ENCODE measurements at places on chromosomes 1 and 21.

DNA sequence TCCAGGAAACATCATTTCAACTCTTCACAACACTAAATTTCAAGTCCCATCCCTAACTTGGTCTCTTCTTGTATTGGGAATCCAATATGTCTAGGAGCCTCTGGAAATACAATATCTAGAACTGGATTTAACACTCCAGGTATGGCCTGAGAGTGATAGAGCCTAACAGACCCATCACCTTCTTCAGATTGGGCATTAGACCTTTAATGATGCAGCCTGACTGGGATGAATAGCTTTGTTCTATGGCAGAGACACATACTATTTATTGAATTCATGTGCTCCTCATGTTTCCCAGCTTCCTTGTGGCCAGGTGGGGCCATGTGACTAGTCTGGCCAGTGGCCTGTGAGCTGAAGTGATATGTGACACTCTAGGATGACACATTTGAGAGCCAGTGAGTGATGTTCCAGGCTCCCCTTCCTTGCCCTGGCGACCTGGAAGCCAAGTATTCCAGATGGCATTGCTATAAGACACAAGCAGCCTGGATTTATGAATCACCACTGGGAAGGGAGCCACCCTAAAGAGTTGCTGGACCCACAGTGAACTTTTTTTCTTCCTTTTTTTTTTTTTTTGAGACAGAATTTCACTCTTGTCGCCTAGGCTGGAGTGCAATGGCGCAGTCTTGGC lies 31.0 kb upstream of the POU3F1 start:
- peak; percentile 15 for DNase-seq

GRCh38 chr1:196401452-196401833 lies 206.8 kb downstream of the KCNT2 start:
- no peak for DNase-seq

GRCh38 chr1:111204983-111205713 lies 4.7 kb upstream of the DENND2D start:
- DNase-seq = no peak

GRCh38 chr1:199698222-199698621 lies 329.3 kb upstream of the NR5A2 start:
- DNase-seq = no peak

DNA sequence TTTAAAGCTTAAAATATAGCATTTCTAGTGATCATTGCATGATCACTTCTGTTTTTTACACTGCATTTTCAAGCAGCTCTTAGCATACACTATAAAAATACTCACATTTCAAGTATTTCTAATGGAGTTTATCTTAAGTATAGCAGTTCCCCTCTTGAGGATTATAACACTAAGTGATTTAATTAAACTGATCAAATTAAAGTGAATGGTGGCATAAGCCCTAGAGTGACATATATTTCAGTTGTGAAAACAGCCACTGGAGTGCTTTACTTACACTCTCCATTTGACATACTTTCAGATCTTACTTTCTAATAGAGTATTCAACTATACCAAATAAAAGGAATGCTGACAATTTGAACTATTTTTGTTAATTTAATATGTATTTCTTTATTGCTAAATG lies 623.3 kb upstream of the TMPRSS15 start:
- DNase-seq = no peak

DNA sequence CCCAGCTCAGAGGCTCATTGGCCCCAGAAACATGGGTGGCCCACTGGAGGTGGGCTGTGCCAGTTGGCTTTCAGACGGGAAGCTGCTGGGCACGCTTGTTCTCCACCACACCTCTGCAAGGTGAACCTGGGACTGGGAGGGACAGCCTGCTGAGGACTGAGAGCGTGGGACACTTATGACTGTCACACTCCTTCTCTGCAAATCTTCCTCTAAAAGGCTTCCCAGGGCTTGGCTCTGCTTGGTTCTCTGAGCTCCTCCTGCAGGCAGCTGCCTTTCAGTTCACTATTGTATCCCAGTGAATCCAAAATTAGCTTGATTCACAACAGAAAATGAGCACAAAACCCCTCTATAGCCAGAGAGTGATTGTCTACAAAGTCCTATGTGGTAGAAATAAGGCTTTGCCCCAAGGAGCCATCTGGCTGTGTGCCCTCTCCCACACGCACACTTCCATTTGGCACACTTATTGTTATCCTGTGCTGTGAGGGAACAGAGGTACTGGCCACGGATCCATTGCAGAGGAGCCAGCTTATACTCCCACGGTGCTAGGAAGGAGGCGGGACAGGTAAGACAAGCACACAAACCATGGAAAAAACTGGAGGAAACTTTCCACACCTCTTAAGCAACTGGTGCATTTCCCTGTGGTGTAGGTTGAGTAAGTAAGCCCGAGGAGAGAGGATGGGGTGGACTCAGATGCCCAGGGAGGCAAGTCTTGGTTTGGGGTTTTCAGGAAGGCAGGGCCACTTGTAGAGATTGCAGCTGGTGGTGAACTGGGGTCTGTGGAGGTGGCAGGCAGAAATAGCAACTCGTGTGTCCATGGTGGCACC lies 18.9 kb upstream of the BTG2 start:
- no peak for DNase-seq

DNA sequence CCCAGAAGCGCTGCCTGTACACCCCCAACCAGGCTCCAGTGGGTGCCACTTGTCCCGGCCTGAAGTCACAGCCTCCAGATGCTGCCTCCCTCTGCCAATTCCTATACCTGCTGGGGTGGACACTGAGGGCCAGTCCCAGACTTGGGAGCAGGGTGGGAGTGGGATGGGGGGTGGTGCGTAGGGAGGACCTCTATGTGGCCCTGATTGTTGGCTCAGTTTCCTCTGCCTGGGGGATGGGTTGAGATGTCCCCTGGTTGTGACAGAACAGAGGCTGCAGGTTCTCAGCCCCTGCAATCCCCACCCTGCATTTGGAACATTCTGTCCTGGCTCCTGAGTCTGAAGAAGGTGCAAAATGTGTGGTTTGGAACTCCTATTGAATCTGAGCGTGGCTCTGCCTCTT lies 27.2 kb downstream of the RAB7B start:
- no peak for DNase-seq

DNA sequence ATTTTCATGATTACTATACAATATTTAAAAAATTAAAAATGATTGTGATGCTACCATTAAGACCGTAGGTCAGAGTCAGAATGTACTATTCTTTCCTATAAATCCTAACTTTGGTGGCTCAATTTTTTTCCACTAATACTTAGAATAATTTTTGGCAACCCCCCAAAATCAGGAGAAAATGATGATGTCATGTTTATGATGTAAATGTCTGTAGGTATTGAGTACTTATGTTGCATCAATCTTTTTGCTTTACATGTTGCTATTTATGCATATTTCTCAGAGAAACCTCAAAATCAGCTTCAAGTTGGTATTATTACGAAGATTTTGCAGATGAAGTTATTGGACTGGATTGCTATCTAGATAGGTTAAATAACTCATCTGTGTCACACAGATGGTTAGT lies 371.2 kb downstream of the ADGRL2 start:
- no peak for DNase-seq

DNA sequence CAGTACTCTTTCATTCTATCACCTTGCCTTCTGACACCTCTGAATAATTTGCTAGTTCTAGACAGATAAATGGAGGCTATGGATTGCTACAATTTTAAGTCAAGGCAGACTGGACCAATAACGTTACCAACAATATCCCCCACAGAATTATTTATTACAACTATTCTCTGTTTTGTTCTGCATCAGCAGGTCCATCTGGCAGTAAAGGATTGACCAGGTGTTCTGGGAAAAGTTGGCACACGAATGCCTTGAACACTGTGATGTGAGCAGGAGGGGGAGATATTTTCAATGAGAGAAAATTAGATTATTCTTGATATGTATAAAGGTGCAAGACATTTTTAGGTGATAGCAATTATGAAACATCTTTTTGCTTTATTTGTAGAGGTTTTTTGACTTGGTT lies 718.8 kb upstream of the TMPRSS15 start:
- DNase-seq = no peak

GRCh38 chr1:2284932-2285331 lies 56.8 kb downstream of the SKI start:
- DNase-seq = no peak

- no peak for DNase-seq
These were observed 3.3 kb upstream of the ATP6V1G3 start for GRCh38 chr1:198543670-198544260.

DNA sequence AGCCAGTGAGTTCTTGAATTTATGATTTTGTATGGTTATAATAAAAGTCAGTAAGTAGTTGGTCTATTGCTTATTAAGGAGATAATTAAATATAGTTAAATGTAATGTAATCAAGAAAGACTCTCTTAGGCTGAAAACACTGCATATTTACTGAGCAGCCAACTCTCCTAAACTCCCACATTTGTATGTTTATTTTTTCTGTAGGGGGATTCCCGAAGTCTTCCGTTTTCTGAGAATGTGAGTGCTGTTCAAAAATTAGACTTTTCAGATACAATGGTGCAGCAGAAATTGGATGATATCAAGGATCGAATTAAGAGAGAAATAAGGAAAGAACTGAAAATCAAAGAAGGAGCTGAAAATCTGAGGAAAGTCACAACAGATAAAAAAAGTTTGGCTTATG lies 56.7 kb downstream of the PKN2 start:
- DNase-seq = no peak

GRCh38 chr21:38531039-38531541 lies 32.8 kb upstream of the ERG start:
- no peak for DNase-seq

DNA sequence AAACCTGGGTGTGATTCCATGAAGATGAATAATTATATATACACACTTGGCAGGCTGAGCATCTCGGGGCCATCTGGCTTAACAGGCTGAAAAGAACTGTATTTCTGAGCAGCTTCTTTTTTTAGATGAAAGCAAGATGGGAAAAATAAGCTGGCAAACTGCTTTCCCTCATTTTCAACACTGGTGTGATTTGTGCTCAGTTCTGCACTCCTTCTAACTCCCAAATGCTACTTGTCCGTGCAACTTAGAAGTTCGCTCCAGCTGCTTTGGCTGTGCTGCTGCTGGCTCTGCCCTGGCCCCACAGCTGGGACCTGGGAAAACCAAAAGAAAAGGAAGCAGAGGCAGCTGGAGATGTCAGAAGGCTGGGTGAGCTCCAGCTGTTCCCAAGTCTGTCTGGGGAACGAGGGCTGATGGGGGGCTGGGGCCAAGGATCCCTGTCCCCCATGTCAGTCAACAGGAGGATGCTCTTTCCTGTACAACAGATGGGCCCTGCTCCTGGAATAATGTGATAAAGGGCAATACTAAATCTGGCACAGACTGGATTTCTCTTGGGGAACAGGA lies 44.9 kb downstream of the PAFAH2 start:
- DNase-seq = no peak

DNA sequence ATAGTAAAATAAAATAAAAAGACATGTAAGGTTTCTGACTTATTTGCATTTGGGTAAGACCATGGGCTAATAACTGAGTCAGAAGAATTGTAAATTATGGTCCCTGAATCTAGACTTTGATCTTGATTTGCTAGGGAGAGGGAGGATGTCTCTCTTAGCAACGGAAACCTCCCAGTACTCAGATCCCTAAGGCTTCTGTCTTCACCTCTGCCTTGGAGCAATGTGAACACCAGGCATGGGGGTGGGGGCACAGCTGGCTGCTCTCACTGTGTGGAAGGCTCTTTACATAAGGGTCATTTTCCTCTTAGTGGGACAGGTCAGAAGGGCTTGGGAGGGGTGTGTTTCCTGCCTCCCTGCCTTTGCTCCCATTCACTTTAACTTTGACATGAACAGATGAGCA lies 17.0 kb upstream of the TMEM54 start:
- no peak for DNase-seq

- DNase-seq = no peak
These were observed 6.4 kb upstream of the KCNK1 start for GRCh38 chr1:233607252-233608119.

GRCh38 chr1:178137238-178137637 lies 43.3 kb downstream of the RASAL2 start:
- peak; percentile 13 for DNase-seq
